Activated T-helper 2 cell treated with anti-CD3 and anti-CD28 coated beads, Interferon-gamma antibody, Interleukin-2, Interleukin-4, amounts not matched to agents 10 μg/mL and 5 μg/mL and 100 μg/mL, durations not matched to agents 14 hours and 24 hours and 36 hours (primary cell): ENCODE measurements at places on chromosomes 1 and 21. TPM values are rescaled to one million over a fixed set of nuclear protein-coding genes. Genes with fewer than 3 reads are reported as not detected.

The NLRP3 gene
- total RNA-seq = 0.09 and 0.30 TPM in 2 replicates

DNA sequence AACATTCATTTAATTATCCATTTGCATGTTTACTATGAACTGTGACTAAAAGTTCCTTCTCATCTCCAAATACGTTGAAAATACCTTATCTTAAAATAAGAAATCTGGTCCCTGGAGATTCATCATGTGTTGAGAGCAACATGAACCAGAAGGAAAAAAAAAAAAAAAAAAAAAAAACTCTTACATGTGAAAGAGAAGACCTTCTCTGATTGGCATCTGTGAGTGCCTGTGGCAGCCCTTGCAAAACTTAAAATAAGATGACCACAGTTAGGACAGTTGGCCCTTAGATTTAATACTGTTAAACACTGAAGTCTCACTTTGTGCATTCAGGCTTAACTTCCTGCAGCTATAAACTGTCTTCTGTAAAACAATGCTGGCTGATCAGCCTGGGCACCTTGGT lies 1395.2 kb upstream of the ADGRL4 start:
- H3K4me1 ChIP-seq = no peaks in the 10 kb centered on the region
- no peak for DNase-seq
- H3K36me3 ChIP-seq = no peaks in the 10 kb centered on the region

- no peaks in the 10 kb centered on the region for H3K4me1 ChIP-seq
- no peak overlapping the region for H3K27ac ChIP-seq
- DNase-seq = no peak
- H3K27me3 ChIP-seq = no peaks in the 10 kb centered on the region
- H3K4me3 ChIP-seq = no peak overlapping the region
These were observed 291.4 kb downstream of the TGFB2 start for GRCh38 chr1:218636548-218636947.

DNA sequence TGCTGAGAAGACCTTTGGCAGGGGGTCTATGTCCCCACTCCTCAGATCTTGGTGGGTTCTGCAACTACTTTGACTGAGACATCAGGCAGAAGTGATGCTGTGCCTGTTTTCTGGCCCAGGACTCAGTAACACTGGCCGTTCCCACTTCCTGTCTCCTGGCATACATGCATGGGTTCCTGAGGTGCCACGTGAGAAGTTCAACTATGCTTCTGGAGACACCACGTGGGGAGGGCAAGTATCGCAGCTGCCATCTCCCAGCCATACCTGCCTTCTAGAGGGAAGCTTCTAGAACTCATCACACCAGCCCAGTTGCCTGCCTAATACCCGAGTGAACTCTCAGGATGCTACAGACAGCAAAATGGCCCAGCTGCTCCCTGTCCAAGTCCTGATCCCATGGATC lies 65.8 kb downstream of the TRABD2B start:
- no peak for DNase-seq
- no peaks in the 10 kb centered on the region for H3K36me3 ChIP-seq
- H3K27me3 ChIP-seq = peaks cover 2% of the 10 kb centered on the region
- H3K4me1 ChIP-seq = no peaks in the 10 kb centered on the region
